ENCODE measurements at places on chromosomes 7 and 10.
A peak's percentile ranks its signal among the peaks of the same experiment; 100 is the strongest.

GRCh38 chr7:155342313-155342712 lies 44.6 kb downstream of the INSIG1 start:
- no peak for DNase-seq

- DNase-seq, result no peak
Measured at GRCh38 chr7:67821116-67821515, 824.5 kb downstream of the TYW1 start.

DNA sequence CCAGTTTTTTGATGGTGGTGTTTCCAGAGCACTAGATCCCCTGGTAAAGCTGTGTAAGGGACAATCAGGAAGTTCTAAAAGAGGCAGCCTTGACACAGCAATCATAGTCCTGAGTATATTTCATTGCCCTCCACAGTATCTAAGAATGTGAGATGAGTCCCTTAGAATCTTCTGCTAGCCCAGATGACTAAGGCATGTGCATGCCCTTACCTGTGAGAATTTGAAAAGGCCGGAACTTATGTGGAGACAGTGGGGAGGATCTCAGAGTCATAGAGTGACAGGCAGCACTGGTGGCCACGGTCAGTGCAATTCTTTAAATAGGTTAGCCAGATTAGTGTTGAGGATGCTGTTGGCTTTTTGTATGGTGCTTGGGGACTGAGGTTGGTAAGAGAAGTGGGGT lies 361.4 kb upstream of the VSTM2A start:
- no peak for DNase-seq

DNA sequence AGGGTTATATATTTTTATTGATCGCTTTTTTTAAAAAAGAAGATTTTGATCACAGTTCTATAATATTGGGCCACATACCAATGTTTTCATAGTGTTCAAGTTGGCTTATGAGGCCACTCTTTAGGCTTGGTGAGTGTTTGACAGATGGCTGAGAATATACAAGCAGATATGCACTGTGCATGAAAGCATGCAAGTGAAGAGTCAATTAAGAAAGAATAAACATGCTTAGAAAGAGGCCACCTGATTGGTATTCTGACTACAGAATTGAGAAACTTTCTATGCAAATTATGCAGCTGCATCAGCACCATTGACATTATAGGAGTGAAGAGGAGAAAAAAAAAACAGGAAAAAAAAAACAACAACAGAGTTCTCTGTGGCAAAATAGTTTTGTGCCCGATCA lies 39.9 kb downstream of the CABCOCO1 start:
- DNase-seq, result no peak

GRCh38 chr10:48463318-48464003 lies 141.4 kb downstream of the ARHGAP22 start:
- DNase-seq, result no peak

GRCh38 chr10:27312854-27313253 lies 72.3 kb upstream of the ACBD5 start:
- DNase-seq, result no peak

- DNase-seq, result no peak
Measured at GRCh38 chr7:117776224-117776623, 97.0 kb downstream of the CTTNBP2 start.

DNA sequence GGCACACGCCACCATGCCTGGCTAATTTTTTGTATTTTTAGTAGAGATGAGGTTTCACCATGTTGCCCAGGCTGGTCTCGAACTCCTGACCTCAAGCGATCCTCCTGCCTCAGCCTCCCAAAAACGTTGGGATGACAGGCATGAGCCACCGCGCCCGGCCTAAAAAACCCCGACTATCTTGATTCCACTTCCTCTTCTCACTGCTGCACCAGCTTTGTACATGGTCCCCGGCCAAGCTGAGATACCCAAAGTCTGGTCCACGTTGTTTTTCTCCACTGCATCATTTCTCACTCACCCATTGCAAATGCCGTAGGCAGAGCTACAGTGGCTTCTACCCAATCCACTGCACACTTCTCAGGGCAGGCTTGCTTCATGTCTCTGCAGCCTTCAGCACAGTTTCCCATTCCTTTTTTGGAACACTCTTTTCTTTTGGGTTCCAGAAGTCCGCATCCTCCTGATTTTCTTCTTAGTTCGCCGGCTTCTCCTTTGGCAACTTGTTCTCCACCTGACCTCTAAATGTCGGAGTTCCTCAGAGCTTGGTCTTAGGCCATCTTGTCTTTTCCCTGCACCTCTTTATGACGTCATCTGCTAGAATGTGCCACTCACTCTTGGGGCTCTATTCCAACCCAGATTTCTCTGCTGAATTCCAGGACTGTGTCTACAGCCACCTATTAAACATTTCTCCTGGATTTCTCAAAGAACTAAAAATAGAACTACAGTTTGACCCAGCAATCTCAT lies 6.0 kb upstream of the GNB2 start:
- no peak for DNase-seq

GRCh38 chr7:75813084-75813483 lies 522 bp downstream of the CCL24 start:
- no peak for DNase-seq

GRCh38 chr7:28349637-28350036 lies 62.7 kb upstream of the CREB5 start:
- DNase-seq, result no peak

DNA sequence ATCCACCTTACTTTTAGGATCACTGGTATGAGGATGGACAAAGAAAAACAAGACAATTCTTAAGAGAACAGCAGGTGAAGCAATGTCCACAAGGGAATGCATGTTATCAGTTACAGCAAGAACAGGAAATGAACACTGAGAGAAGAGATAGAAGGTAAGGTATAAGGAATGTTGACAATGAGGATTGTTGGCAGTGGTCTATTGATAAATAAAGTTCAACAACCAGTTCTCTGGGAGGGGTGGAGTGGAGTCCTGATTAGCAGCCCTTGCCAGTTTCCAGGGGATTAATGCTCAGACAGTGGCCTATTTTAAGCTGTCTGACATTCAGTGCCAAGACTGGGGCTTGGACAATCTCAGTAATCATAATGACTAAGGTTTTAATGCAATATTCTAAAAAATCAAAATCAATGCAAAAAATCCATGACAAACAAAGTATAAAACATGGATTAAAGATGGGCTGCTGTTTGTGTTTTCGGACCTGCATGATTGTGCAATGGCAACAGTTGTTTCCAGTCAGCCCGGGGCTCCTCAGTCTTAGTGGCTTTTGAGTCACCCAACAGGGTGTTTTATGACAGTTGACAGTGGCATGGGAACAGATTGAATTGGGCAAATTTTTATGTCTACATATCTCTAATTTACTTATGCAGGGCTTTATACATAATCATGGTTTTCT lies 13.8 kb upstream of the AKR1B1 start:
- no peak for DNase-seq

GRCh38 chr10:120749856-120750566 lies 101.2 kb upstream of the WDR11 start:
- DNase-seq, result no peak

DNA sequence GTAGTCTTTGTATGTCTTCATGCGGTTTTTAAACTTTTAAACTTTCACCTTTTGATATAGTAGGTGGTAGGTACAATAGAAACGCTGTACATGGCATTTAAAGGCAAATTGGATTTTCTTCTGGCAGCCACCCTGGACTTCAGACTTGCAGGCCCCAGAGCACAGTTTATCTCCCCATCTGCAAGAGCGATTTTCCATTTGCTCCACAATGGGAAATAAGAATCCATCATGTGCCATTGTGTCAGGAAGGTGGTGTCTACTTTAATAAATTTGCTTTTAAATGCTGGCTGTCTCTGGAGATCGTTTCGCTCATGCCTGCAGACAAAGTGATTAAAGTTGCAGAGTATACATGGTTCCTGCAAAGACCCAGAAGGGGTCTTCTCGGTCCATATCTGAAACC lies 38.9 kb downstream of the UNC5B start:
- DNase-seq, result no peak

DNA sequence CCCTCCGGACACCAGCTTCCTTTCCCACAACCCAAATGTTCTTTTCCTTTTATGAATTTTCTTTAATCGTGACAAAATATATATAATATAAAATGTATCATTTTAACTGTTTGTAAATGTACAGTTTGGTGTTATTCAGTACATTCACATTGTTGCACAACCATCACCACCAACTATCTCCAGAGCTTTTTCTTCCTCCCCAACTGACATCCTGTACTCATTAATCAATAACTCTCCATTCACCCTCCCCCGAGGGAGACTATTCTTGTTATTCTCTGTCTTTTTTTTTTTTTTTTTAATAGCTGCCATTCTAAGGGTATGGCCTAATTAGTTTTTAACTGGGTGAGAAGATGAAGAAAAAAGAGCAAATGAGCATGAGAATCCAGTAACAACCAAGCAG lies 30.6 kb upstream of the ITGB1 start:
- no peak for DNase-seq

DNA sequence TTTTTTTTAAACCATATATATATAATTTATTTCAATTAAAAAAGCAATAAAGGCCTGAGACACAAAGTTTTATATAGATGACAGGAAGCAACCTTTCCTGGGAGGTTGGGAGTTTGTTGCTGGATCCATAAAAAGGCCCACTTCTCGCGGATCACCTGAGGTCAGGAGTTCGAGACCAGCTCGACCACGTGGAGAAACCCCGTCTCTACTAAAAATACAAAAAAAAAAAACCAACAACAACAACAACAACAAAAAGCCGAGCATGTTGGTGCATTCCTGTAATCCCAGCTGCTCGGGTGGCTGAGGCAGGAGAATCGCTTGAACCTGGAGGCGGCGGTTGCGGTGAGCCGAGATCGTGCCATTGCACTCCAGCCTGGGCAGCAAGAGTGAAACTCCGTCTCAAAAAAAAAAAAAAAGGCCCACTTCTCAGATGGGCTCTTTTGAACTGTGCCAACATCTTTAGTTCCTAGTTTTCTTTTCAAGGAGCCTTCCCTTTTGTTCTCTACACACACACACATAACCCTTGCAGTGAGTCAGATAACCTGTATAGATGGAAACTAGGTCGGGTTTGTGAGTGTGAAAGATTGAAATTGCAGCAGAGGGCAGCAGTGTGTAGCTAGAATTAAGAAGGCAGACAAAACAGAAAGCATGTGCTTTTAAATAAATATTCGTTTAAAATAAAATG lies 1.2 kb upstream of the SMNDC1 start:
- DNase-seq, result peak; percentile 80

DNA sequence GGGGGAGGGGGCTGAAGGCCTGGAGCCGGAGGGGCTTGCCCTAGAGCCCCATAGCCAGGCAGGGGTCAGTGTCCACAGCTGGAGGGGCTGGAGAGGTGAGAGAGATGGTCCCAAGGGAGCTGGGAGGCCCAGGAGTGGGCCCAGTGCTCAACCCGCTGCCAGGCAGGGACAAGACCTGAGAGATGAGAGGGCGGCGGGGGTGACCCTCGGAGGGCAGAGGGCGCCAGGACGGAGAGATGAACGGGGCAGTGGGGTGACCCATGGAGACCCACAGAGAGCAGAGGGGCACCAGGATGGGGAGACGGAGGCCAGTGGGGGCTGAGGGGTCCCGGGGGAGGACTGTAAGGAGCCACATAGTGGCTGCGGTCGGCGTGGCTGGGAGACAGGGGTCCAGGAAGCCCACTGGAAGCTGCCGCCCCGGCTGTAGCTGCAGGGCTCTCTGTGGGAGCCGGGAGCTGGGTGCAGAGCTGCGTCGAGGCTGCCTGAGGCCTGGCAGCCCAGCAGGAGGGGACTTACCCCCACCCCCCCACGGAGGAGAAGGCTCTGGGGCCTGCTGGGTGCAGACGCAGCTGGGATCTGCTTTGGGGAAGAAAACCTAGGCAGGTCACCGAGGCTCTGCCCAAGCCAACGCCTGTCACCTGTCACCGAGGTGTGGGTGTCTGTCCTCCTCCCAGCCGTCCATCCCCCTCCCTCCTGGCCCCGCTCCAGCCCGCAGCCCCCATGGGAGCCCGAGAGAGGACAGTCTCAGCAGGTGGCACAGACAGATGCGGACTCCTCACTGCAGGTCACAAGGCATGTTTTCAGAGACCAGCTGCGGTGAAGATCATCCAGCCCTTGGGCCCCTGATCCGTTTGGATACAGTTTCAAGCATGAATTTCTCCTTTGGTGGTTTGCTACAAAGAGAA lies 25.1 kb downstream of the PWWP2B start:
- no peak for DNase-seq

DNA sequence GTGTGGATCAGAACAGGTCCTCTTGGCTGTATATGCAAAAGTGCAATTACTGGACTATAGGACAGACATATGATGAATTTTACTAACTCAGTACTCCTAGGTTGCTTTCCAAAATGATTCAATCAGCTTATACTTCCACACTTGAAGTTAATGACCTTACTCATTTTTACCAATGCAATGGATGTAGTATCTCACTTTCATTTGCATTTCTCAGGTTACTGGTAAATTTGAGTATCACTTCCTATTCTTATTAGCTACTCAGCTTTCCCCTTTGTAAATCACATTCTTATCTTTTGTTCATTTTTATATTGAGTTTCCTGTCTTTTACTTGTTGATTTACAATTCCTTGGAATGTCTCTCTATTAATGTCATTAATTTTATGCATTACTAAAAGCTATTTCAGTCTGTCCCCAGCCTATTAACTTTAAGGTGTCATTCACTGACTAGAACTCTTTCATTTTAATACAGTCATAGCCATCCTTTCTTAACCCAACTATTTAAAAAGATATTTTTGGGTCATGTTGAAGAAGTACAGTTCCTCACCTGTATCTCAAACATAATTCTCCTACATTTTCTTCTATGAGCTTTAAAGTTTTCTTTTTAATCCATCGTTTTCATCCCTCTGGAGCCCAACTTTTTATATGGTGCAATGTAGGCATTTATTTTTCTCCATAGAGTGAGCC lies 88.6 kb downstream of the VIM start:
- no peak for DNase-seq

DNA sequence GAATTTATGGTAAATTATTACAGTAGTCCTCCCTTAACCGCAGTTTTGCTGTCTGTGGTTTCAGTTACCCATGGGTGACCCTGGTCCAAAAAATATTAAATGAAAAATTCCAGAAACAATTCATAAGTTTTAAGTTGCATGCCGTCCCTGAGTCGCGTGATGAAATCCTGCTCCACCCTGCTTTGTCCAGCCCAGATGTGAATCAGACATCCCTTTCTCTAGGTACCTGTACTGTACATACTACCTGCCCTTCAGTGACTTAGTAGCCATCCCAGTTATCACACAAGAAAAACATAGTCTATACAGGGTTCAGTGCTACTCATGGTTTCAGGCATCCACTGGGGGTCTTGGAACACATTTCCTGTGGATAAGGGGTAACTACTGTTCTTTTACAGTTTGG lies 20.5 kb upstream of the RHEB start:
- no peak for DNase-seq

- DNase-seq, result no peak
Measured at GRCh38 chr7:141840708-141841107, 577 bp downstream of the PRSS37 start.

GRCh38 chr7:86969865-86970264 lies 89.6 kb downstream of the ELAPOR2 start:
- no peak for DNase-seq
